ENCODE measurements at places on chromosomes 3 and 15.
A peak's percentile ranks its signal among the peaks of the same experiment; 100 is the strongest.

DNA sequence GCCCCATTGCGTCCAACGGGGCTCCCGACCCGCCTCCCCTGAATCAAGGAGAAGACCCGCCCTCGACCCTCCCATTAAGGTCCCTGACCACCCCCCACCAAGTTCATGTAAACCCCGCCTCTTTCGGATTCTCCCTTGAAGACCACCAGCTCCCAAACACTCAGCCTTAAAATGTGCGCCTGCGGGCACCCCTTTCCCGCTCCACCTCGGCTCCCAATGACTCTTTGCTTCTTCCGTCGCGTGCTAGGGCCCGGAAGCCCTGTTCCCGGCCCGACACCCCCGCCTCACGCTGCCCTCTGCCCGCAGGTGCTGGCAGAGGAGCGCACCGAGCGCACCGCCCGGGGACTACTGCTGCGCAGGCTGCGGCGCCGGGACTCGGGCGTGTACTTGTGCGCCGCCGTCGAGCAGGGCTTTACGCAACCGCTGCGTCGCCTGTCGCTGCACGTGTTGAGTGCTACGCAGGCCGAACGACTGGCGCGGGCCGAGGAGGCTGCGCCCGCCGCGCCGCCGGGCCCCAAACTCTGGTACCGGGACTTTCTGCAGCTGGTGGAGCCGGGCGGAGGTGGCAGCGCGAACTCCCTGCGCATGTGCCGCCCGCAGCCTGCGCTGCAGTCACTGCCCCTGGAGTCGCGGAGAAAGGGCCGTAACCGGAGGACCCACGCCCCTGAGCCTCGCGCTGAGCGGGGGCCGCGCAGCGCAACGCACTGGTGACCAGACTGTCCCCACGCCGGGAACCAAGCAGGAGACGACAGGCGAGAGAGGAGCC lies 2.7 kb upstream of the LSMEM2 start:
- no peak for DNase-seq

DNA sequence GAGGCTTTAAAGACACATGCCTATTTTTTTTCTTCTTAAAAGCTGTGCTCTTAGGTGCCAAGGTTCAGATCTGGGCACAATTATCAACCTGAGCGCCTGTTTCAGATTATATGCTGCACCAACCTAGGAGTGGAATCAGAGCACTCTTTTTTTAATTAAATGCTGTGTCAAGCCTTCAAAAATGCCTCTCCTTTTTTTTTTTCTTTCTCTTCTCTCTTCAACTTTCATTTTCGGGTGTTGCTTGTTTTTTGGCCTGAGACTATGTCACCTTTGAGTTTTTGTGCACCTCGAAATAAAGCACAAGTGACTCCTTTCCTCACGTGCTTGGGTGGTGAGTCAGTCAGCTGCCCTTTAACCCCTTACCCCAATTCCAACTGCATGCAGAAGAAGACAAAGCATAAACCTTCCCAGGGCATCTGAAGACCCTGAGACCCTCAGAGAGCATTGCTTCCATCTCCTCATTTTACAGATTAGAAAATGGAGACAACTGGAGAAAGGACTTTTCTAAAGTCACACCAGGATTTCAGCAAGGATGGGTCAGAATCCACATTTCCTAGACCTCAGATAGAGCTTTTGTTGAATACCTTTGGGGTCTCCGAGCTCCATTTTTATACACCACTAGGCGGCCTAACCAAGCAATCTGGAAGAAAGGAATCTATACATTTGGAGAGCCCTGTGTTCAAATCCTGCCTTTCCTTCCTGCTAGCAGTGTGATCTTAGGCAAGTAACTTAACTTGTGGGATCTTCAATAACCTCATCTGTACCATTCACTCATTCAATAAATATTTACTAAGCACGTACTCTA lies 631 bp upstream of the PRICKLE2 start:
- no peak for DNase-seq

DNA sequence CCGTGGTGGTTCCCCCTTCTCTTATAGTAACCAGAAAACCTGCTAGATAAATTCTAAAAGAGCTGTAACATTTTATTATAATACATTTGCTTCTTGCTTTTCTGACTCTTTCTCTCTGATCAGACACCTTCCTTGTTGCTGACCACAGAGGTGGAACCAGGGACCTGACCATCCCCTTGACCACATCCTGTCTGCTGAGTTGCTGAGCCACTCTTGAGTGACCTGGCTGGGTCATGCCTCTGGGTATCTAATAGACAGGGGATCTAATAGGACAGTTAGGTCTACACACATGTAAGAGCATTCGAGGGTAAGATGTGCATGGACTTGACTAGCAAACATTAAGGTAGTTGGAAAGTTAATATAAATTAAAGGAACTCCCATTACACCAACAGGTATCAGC lies 22.8 kb upstream of the TRIM59 start:
- no peak for DNase-seq

DNA sequence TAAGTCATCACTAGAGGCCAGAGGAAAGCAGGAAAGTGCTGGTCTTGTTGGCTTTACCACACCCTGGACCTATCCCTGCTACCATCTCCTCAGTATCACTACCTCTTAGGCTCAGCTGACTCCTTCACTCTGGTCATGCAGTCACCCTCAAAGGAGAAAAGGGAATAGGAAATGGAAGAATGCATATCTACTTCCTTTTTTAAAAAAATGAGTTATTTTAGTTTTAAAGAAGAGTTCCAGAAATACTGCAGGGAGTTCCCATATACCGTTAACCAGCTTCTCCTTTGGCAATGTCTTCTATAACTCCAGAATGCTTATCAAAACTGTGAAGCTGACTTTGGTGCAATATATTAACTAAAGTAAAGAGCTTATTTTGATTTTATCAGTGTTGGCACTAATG lies 688.6 kb downstream of the DIPK2A start:
- DNase-seq: no peak

- DNase-seq: no peak
These were observed 30.5 kb downstream of the CCDC32 start for GRCh38 chr15:40534371-40534770.

GRCh38 chr3:49032646-49033304 lies 3.6 kb upstream of the IMPDH2 start:
- DNase-seq: no peak

DNA sequence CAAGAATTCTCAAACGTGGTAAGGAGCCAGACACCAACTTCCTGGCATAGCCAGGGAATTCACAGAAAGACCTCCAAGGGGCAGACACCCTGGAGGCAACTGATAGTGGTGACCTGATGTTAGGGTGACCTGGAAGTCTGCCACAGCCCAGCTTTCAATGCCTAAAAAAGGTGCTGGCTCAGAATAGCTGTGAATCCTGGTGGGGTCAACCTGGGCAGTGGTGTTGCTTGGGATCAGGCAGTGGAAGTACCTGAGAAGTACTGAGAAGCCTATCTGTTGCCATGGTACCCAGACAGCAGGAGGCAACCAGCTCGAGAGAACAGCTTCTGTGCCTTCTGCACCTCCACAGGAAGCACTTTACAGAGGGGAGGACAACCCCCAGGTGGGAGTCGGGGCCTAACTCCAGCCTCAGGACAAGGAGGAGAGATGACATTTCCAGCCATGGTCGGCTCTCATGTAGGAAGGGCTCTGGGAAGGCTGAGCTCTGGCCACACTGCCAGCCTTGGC lies 55.4 kb upstream of the LARS2 start:
- no peak for DNase-seq

DNA sequence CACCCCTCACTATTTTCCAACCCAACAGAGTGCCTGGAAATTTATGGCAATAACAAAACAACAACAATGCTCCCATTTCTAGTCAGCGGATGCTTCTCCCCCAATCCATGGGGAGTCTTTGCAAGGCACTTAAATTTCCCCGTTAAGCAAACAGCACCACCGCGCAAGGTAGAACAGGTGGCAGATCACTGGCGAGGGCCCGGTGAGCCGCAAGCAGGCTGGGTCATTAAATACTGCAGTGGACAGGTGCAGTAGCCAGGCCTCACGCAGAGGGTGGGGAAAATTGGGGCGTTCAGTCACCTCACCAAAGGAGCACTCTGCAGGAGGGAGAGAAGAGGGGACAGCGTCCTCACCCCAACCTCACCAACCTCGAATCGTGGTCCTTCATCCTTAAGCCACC lies 147.5 kb downstream of the NTRK3 start:
- peak; percentile 14 for DNase-seq

- DNase-seq: no peak
These were observed 423 bp downstream of the TKT start for GRCh38 chr3:53255423-53255774.

GRCh38 chr15:101179341-101180153 lies 72.3 kb downstream of the CHSY1 start:
- DNase-seq: no peak

DNA sequence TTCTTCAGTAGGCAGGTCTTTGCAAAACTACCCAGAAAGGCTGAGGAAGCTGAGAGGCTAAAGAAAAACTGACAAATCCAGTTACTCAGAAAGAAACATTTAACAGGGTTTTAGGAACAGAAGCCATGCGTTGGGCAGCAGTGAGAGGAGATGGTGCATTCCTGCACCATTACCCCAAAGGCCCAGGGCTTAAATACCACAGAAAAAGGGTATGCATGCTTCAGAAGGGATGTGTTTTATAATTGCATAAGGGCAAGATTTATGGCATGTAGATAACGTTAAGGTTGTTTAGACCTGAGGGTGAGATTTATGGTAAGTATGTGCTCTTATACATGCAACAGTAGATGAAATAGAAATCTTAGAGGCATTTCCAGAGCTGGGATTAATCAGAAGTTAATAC lies 10.0 kb downstream of the C3orf52 start:
- DNase-seq: no peak

DNA sequence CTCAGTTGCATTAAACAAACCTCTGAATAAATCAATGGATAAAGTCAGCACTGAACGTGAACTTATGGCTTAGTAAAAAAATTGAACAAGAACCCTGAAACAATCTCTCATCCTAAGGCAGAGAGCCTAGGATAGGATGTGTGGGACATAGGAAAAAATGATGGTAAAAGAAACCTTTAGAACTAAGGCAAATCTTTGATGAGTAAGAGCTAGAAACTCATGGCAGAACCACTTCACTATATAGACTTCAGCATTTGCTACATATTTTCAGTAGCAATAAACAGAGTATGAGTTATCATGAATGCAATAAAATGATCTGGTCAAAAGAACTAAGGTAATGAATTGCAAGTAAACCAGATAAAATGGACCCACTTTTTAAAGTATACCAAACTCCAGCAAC lies 725.8 kb upstream of the DPPA4 start:
- DNase-seq: no peak

- DNase-seq: no peak
These were observed 86.5 kb downstream of the PRICKLE2 start for GRCh38 chr3:64138656-64139375.

GRCh38 chr3:78116874-78117273 lies 1077.0 kb downstream of the ROBO2 start:
- no peak for DNase-seq

DNA sequence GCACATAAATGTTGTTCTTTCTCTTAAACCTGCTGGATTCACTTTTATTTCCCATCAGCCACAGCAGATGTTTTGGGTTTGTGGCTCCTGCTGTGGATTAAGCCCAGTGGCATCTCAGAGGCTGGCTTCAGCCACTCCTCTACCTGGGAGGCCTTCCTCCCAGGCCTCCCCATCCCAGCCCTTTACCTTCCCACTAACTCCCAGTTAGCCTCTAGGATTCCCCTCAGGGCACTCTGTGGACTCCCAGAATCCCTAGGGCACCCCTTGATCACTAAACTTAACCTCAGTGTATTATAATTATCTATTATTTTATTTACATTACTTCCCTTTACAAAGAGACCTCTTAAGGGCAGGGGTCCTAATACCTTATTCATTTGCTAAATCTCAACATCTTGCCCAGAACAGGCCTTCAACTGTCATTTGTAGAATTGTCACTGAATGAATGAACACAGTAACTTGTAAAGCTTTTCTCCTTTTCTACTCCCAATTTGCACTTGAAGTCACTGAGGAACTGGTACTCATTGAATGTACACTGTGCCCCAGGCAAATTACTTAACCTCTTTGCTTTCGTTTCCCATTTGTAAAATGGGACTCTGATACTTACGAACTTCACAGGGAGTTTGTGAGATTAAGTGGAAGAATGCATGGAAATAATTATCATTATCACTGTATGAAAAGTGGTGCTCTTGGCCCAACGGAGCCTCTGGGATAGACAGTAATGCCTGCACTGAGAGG lies 8.3 kb downstream of the CCDC13 start:
- DNase-seq: no peak

GRCh38 chr15:41809526-41810220 lies 18.2 kb upstream of the JMJD7 start:
- DNase-seq: no peak

DNA sequence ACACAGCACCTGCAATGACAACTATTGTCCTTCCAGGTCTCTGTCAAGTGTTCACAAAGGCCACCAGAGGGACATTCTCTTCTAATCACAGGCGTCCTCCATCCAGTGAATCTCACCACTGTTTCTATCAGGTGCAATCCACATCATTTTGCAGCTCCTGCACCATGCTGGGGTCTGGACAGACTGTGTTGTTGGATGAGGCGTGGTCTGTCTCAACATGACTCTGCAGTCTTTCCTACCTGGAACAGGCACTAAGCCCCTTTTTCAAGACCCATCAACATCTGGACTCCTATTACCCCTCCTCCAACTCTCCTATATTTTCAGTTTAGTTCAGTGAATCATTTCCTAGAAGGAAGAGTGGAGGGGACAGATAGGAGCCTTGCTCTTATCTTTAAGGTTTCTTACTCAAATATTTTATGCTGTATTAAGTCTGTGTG lies 31.5 kb upstream of the VEPH1 start:
- DNase-seq: no peak

- DNase-seq: no peak
These were observed 139.7 kb downstream of the LIPC start for GRCh38 chr15:58571491-58571890.

DNA sequence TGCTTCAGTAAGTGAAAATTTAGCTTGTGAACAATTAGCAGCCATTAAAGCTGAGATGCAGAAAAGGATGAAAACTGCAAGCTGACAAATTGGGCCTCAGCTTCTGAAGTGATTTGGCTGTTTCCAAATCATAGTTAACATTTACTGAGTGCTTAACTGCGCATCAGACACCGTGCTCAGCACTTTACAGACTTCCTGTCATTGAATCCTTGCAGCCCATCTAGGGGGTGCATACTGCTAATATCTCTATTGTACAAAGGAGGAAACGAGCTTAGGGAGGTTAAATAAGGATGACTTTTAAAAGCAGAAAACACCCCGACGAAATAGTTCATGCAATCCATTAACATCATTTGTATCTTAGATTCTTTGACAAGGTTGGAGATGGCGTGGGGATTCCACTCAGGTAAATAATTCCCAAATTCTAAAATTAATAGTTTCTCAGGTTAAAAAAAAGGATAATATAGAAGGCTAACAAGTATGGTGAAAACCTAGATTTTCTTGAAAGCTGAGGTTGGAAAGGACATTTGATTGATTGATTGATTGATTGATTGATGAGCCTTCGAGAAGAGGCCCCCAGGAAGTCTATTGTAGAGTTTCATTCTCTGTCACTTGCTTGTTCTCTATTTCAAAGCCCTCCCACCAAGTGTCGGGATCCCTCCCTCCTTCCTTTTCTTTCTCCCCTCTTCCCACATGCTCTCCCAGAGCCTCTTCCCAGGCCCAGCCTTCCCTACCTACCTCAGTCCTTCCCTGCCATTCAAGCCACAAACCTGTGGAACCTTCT lies 23.5 kb upstream of the EPHB3 start:
- no peak for DNase-seq

DNA sequence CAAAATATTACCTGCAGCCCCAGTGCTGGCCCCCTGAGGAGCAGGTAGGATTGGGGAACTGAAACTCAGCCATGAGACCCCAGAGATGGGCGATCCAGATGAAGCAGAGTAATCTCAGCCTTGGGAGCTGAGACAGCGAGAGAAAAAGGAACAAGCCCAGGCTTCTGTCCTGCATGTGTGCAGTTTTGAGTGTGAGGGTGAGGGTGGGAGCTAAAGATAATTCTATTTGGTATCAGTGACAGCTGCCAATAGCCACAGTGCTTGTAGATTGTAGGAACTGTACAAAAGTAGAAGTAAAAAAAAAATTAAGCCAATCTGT lies 5.9 kb downstream of the ATP8B4 start:
- no peak for DNase-seq

All from NCI-H774 (cell line).